ENCODE measurements at places on chromosomes 16 and 17.

GRCh38 chr16:72101195-72101594 is 7.5 kb downstream of the DHX38 start:
- DNase-seq, result no peak

DNA sequence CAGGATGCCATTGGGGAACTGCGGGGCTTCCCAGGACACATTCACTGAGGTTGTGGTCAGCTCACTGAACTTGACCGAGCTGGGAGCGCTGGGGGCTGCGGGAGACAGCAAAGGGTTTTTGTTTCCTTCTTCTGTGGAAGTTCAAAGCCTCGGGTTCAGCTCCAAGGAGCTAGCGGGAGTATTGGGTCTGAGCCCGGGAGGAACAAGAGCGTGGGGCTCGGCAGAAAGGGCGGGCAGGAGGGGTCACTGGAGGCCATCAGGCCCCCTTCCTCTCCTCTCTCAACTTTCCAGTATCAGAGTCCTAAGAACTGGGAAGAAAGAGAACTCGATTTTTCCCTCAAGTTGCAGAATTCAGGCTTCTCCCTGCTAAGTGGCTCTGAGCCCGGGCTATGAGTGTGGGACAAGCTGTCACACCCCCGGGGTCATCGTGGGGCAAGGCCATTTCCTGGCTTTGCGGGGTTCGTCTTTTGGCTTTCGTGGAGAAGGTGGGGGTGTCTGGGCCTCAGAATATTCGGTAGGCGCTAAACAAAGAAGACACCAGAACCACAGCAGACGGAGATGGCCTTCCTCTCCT is 53.6 kb upstream of the CDC42EP4 start:
- DNase-seq, result no peak

DNA sequence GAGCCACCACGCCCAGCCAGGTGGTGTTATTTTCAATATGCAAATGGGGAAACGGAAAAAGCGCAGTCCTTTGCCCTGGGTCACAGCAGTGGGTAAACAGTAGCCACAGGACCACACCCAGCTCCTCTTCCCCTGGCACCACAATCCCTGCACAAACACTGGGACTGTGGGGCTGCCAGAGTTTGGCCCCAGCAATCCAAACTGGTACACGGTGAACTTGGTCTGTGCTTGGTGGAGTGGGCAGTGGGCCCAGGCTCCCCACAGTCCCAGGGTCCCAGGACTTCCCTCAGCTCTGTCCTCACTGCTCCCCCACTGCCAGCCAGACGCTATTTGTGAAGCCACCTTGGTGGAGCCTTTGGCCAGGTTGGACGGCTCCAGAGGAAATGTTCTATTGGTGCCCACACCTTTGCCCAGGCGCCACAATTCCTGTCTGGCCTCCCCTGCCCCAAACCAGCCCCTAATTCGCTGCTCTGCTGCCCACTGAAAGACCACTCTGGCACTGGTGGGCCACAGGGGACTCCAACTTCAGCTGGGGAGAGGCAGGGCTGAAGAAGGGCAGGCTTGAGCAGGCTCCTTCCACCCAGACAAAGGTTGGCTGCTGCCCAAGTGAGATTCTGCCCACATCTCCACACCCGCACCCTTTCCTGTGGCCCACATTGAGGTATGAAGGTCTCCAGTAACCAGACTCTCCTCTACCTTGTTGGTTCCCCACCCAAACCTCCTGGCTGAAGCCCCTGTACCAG is 2.1 kb downstream of the CHAD start:
- no peak for DNase-seq

GRCh38 chr17:39174920-39175694 is 9.1 kb upstream of the ARL5C start:
- DNase-seq, result peak; percentile 82

- no peak for DNase-seq
Measured at GRCh38 chr17:13363771-13364170, 238.0 kb downstream of the HS3ST3A1 start.

- DNase-seq, result peak; percentile 43
Measured at GRCh38 chr17:8941520-8941919, 24.0 kb downstream of the PIK3R5 start.

DNA sequence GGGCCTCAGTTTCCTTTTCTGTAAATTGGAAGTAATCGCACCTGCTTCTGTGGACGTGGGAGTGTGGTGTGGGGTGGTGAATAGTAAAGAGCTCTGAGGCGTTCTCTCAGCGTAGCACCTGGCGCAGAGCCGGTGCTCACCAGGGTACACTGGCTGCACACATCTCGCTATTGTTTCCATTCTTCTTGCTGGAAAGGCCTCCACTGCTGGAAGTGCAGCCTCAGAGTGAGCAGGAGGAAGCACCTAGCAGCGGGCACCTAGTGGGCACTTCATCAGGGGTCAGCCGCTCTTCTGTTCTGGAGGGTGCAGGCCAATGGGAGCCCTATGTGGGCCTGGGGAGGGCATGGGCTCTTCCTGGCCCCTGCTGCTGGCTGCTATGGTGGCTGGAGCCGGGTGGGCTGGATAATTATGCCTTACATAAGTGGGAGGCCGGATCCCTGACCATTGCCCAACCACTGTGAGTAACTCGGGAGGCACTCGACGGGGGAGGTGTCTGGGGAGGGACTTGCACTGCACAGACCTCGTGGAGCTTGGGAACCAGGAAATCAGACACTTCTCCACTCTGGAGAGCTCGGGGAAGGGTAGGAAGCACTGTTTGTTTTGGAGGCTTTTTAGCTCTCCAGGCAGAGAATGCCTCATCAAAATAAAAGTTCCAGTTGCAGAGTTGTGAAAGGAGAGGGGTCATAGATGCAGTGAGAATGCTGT is 1.7 kb downstream of the MAP2K3 start:
- no peak for DNase-seq

- no peak for DNase-seq
Measured at GRCh38 chr16:47016700-47017133, 43.2 kb upstream of the DNAJA2 start.

- DNase-seq, result no peak
Measured at GRCh38 chr16:87070657-87071056, 246.5 kb downstream of the C16orf95 start.

GRCh38 chr17:82278786-82279391 is 5.4 kb upstream of the CSNK1D start:
- no peak for DNase-seq

DNA sequence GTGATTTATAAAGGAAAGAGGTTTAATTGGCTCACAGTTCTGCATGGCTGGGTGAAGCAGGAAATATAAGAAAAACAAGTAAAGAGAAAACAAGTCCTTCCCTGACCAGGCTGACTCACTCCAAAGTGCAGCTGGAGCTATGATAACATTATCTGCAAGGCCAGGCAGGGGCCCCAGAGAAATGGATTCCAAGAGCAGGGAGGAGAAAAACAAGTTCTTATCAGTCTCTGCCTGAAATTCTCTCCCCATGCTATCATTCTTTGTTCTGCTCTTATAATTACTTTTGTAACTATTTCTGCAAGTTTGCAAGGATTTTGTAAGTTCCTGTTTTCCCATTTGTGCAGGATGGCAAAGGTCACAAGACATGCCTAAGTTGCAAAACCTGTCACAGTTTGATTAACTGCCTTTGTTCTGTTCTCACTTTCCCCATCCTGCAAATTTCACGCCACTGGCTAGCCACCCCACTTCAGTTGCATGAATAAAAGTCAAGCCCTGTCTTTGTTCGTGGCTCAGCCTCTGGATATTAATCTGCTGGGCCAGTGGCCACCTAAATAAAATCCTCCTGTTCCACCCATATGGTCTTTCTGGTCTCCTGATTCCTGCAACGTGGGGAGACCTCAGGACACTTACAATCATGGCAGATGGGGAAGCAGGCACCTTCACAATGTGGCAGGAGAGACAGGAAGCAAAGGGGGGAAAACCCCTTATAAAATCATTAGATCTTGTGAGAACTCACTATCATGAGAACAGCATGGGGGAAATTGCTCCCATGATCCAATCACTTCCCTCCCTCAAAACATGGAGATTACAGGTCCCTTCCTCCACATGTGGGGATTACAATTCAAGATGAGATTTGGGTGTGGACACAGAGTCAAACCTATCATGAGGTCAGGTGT is 13.1 kb downstream of the ABCA9 start:
- DNase-seq, result no peak

DNA sequence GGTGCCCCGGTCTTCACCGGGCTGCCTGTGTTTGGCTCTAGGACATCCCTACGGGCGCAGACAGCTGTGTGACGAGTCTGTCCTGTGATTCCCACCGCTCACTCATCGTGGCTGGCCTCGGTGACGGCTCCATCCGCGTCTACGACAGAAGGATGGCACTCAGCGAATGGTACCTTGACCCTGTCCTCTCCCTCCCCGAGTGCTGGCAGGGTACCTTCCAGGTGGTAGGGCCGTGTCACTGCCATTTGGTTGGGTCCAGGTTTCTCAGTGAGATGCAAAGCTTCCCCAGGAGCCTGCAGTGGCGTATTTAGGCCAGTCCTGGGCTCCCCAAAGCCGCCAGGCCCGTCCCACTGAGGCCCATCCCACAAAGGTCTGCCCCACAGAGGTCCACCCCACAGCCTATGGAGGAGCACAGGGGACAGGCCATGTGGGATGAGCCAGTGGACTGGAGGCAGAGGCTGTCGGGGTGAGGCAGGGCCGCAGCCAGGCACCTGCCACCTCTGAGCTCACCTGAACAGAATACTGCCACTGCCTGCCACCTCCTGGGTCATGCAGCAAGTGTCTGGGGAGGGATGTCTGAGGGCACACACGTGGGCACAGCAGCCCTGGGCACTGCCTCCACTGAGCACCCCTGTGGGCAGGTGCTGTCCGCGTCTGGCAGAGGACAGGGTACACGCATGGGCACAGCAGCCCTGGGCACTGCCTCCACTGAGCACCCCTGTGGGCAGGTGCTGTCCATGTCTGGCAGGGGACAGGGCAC is 31.4 kb upstream of the CHMP6 start:
- no peak for DNase-seq

GRCh38 chr16:70563636-70564035 is 40.0 kb downstream of the SF3B3 start:
- DNase-seq, result no peak

- no peak for DNase-seq
Measured at GRCh38 chr16:53998966-53999522, 287.5 kb downstream of the IRX3 start.

GRCh38 chr17:2380226-2380922 is 20.5 kb downstream of the MNT start:
- DNase-seq, result no peak

- no peak for DNase-seq
Measured at GRCh38 chr16:27333549-27333948, 19.8 kb downstream of the IL4R start.

- no peak for DNase-seq
Measured at GRCh38 chr17:37678036-37678435, 34.8 kb upstream of the DDX52 start.

DNA sequence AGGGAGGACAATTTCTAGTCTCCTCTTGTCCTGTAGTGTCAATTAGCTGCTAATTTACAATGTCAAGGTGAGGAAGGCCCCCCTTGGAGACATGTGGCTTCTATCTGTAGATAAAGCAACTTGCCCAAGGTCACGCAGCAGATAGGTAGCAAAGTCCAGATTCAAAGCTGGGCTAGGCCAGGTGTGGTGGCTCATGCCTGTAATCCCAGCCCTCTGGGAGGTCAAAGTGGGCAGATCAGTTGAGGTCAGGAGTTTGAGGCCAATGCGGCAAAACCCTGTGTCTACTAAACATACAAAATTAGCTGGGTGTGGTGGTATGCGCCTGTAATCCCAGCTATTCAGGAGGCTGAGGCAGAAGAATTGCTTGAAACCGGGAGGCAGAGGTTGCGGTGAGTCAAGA is 11.1 kb downstream of the TRPV3 start:
- no peak for DNase-seq

GRCh38 chr17:59329176-59330052 is 2.0 kb upstream of the YPEL2 start:
- DNase-seq, result no peak

GRCh38 chr16:3242709-3243108 is 7.8 kb upstream of the ZNF200 start:
- no peak for DNase-seq

GRCh38 chr17:7177191-7177953 is 1.8 kb downstream of the ASGR1 start:
- peak; percentile 48 for DNase-seq

GRCh38 chr17:46726206-46726605 is 92.3 kb downstream of the WNT3 start:
- DNase-seq, result no peak

GRCh38 chr16:67470359-67470758 is 10.6 kb downstream of the ATP6V0D1 start:
- DNase-seq, result no peak

DNA sequence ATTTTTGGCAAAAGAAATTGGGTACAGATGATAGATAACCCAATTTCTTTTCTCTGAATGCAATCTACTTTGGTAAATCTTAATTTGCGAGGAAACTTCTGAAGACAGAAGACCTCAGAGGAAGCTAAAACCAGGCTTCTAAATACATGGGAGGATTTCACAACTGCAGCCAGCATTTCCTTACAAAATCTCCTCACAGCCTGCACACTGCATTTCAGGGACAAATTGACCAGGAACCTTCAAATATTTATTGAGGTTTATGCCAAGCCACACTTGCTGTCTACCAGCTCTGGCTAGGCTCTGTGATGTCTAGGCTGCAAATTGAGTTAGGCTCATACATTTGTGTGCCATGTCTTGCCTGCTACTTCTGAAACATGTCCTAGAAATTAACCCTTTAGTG is 167.3 kb upstream of the CDH5 start:
- DNase-seq, result no peak

GRCh38 chr17:42214156-42214555 is 19.9 kb upstream of the GHDC start:
- DNase-seq, result no peak

DNA sequence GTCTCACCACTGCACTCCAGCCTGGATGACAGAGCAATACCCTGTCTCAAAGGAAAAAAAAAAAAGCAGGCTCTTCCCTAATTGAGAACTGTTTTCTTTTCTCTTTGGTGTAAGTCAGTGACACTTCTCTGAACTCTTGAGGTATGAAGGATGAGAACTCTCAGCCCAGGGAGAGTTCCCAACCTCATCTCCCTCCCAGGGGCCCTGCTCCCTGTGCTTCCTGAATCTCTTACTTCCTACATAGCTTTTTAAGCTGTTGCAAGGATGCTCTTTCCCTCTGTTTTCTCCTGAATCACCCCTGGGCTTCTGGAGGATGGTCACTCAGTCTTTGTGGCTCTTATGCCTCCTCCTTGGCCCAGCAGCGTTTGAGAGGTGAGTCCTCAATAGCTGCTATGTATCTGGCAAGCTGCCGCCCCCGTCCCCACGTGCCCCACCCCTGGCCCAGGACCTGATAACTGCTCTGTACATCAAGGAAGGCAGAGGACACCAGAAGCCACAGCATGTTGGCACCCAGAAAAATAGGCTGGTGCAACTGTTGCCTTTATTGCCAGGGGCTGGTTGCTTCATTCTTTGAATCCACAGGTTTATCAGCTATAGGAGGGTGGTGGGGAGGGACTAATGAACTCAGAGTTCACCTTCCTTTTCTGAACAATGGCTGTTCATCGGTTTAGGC is 24.0 kb downstream of the IGF2BP1 start:
- DNase-seq, result no peak
